ENCODE measurements at places on chromosomes 6 and 20. TPM values are rescaled to one million over a fixed set of nuclear protein-coding genes. Genes with fewer than 3 reads are reported as not detected.

The THBS2 gene
- 25.5 TPM for total RNA-seq

The MRPS18B gene
- 46.4 TPM for total RNA-seq

The FABP7 gene
- total RNA-seq = not detected

The UBE2C gene
- 9.4 TPM for total RNA-seq

The MYLK4 gene
- total RNA-seq = 0.75 TPM

The DYNLT2 gene
- total RNA-seq = 4.3 TPM

The ARMH2 gene
- total RNA-seq = not detected

The IRF4 gene
- 1.9 TPM for total RNA-seq

The ZC2HC1B gene
- total RNA-seq = not detected

The KCNK17 gene
- total RNA-seq = 0.96 TPM

The BMP2 gene
- 109 TPM for total RNA-seq

The GGTLC1 gene
- not detected for total RNA-seq

The ZNF341 gene
- total RNA-seq = 7.1 TPM

The RRAGD gene
- 1.5 TPM for total RNA-seq

The PACSIN1 gene
- 0.27 TPM for total RNA-seq

The ULBP1 gene
- total RNA-seq = not detected

The SLPI gene
- 90.3 TPM for total RNA-seq

The APOM gene
- total RNA-seq = 5.5 TPM

The AKAP12 gene
- total RNA-seq = 25.7 TPM

The MAS1 gene
- total RNA-seq = not detected

The ETV7 gene
- 3.7 TPM for total RNA-seq

The EEF1E1 gene
- total RNA-seq = not detected

The TRAM2 gene
- 14.1 TPM for total RNA-seq

The CAPN11 gene
- total RNA-seq = 19.8 TPM

The SLC2A10 gene
- total RNA-seq = 18.1 TPM

The TP53TG5 gene
- total RNA-seq = not detected
